ENCODE measurements at places on chromosomes 4 and X.

GRCh38 chr4:27327421-27328181 lies 467.0 kb downstream of the STIM2 start:
- DNase-seq = no peak

- no peak for DNase-seq
Observed at GRCh38 chr4:17812125-17812524, 1.3 kb downstream of the NCAPG start.

GRCh38 chr4:140937866-140938265 lies 181.7 kb upstream of the TBC1D9 start:
- DNase-seq = no peak

DNA sequence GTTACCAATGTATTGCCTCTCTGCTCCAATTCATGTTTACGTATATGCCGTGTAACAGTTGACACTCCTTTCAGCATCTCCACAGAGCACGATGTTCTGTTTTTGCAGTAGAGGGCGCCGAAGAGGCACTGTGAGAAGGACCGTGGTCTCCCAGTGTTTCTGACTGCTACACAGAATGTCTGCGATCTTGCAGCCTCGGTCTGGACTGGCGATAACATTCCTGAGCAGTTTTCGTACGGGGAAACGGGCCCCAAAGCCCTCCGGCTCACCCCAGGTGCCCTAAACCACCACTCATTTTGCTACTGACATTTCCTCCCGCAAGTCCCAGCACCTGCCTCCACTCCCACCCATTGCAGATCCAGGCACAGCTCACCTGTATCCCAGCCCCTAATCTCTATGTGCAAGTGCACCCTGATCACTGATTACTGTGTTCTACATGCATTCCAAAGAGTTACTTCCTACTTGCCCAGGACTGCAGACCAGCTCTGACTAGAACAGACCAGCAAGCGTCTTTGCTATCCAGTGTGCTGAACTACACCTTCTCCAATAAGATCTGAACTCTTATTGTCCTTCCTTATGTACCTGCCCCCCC lies 12.4 kb upstream of the NFXL1 start:
- DNase-seq = no peak

DNA sequence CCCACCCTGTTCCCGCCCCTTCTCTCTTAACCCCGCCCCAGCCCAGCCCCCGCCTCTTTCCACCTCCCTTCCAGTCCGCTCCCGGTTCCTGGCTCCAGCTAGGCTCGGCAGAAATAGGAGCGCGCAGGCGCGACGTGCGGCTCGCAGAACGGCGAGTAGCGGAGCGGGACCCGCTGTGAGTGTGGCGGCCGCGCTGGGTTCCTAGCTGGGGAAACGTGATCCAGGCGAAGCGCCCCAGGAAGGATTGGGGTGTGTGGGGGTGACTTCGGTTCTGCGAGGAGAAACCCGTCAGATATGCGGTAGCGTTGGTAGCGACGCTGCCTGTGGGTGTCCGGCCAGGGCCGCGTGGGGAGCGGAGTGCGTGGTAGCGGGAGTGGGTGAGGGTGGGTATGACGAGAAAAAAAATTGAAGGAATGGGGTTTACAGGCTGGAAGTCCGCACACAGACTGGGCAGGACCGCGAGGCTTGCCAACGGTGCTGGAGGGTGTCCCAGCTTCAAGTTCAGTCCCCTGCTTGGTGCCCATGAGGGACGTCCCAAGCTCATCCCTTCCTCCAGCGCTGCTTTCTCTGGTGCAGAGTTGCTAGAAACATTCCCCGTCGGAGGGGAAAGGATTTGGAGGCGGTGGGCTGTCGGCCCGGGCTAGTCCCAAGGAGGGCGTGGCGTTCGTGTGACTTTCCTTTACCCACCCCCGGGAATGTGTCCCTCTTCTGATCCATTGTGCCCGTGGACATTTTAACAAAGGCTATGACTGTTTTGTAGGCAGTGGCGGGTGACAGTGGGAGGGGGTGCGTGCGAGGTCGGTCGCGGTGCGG lies at the start of gene PRRG1:
Gene PRRG1 (plus strand): TSS at position 144 of the 813 bp plus-strand sequence. CDS start 56,886 bp downstream, outside the sequence.
- DNase-seq = no peak

GRCh38 chr4:19051831-19052230 lies 1030.3 kb upstream of the LCORL start:
- DNase-seq = no peak

DNA sequence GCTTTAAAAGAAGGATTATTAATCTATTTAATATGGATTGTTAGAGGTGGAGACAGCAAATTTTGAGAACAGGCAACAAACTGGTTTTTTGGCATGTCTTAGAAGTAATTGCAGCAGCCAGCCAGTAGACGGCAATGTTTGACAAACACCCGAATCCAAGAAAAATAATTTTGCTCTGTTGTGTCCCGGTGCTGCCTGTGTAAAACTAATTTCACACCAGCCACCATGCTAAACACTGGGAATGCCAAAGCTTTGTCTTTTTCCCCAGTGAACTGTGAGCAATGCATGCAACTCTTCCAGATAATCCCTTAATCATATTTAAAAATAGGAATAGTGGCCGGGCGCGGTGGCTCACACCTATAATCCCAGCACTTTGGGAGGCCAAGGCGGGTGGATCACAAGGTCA lies 25.9 kb downstream of the SMIM31 start:
- no peak for DNase-seq

GRCh38 chr4:36841583-36842326 lies 402.8 kb upstream of the NWD2 start:
- no peak for DNase-seq

DNA sequence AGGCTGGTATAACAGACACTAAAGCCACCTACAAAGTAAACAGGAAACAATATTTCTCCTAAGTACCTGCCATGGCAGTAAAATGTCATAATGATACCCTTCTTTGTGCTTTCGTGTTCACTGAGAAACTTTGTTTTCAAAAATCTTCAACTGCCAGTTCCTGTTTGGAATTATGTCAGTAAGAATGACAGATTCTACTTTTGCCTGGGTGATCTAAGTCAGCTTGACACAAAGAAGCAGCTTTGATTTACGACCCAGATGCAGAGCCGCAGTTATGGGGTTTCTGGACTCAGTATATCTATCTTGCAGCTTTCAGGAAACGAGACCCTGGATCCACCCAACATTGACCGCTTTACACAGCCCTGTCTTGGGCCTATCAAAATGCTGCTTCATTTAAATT lies 71.2 kb downstream of the SNX25 start:
- DNase-seq = no peak

- DNase-seq = no peak
Observed at GRCh38 chr4:2458546-2459491, 10.1 kb upstream of the RNF4 start.

- no peak for DNase-seq
Observed at GRCh38 chr4:169236078-169236477, 34.7 kb downstream of the SH3RF1 start.

DNA sequence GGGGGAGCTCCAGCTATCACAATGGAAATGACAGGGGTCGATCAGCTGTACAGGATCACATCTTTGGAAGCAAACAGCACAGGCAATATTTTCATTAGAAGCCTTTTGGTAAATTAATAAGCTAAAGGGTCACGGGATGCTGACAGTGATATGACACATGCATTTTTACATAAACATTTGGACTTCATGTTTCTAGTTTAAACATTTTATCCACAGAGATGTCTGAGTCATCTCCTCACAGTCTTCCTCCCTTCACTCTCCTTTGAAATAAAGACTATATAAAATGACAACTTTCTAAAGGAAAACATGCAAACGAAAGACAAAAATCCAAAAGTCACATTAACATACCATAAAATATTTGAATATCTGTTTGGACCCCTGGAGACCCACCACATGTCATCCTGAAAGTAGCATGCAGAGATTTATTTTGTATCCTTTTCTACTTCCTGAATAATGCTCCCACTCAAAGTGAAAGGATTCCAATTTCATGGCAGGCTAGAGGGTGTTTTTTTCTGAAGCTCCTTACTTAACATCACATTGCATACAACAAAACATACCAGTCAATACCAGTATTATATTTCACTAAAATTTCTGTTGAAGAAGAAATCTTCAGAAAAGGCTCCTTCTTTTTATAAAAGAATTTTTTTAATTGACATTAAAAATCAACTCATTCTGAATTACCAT lies 200.1 kb upstream of the PPARGC1A start:
- DNase-seq = no peak

DNA sequence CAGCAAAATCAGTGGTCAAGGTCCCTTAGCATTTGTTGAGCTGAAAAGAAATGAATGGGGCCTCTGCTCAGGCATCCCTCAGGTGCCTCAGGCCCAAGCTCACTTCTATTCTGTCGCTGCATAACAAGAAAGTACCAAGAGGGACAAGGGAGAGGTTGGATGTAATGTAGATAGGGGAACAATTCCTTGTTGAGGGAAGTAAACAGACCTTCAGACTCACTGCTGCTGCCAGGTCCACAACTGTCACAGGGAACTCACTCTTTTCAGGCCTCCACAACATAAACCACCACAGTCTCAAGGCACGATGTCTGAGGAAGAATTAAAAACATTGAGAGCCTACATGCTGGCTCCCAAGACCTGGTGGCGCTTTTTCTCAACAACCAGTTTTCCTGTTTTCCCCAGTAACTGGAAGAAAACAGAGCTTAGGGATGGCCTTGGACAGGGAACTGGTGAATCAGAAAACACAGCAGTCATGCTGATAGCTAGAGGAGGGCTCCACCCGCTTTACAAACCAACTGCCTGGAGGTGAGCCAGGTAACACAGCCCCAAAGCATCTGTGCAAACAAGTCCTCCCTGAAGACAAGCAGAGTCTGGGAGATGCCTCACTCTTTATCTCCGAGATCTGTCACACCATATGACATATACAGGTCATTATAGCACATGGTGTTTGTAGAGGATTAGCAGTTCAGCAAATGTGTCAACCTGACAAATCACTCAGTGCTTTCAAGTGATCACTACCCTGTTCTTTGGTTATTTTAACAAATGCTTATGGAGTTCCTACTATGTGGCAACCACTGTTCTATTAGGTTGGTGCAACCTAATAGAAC lies 14.3 kb upstream of the AWAT1 start:
- peak; percentile 35 for DNase-seq

- no peak for DNase-seq
Observed at GRCh38 chr4:14143892-14144291, 516.4 kb upstream of the BOD1L1 start.

DNA sequence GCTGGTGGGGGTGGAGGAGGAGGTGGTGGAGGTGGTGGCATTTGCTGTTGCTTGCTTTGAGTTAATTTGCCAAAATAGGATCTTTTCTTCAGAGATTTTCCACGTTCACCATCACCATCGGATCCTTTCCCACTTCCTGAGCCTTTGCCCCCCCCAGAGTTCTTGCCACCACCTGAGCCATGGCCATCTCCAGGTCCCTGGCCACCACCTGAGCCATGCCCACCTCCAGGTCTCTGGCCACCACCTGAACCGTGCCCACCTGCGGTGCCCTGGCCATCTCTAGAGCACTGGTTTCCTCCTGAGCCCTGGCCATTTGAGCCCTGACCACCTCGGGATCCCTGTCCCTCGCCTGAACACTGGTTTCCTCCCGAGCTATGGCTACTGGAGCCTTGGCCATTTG lies 1.9 kb downstream of the IRS4 start:
- DNase-seq = no peak

GRCh38 chr4:92012899-92013867 lies 290.6 kb upstream of the GRID2 start:
- no peak for DNase-seq

GRCh38 chrX:103248553-103248952 lies 6.4 kb downstream of the TCEAL8 start:
- DNase-seq = no peak

DNA sequence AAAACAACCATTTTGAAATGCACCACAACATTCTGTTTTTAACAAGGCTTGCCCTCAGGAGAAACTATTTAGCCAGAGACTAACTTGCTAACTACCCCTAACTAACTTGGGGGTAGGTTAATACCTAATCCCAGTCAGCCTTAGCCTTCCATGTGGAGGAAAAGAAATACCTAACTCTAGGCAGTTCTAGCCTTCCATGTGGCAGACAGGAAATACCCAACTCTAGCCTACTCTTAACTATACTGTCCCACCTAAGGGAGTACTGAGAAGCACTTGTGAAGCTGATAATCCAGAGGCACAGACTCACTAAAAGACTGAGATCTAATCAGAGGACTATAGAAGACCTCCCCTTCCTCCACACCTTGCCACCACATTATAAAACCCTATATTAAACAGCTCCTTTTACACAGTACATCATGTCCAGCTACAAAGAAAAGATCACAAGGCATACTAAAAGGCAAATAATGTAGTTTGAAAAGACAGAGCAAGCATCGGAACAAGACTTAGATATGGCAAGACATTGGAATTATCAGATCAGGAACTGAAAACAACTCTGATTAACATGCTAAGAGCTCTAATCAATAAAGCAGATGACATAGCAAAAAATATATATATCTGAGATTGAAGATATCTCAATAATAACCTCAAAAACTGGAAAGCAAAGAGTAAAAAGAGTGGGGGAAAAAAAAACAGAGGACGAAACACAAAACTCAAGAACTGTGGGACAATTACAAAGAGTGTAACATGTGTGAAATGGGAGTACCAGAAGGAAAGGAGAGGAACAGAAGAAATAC lies 52.2 kb downstream of the FRYL start:
- DNase-seq = no peak

DNA sequence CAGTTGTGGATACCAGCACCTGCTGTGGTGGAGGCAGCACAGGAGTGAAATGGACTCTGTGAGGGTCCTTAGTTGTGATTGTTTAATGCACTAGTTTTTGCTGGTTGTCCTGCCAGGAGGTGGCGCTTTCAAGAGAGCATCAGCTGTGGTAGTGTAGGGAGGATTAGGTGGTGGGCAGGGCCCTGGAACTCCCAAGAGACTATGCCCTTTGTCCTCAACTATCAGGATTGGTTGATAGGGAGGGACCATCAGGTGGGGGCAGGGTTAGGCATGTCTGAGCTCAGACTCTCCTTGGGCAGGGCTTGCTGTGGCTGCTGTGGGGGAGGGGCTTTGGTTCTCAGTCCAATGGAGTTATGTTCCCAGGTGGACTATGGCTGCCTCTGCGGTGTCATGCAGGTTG lies 121.9 kb downstream of the RRAGB start:
- DNase-seq = no peak

DNA sequence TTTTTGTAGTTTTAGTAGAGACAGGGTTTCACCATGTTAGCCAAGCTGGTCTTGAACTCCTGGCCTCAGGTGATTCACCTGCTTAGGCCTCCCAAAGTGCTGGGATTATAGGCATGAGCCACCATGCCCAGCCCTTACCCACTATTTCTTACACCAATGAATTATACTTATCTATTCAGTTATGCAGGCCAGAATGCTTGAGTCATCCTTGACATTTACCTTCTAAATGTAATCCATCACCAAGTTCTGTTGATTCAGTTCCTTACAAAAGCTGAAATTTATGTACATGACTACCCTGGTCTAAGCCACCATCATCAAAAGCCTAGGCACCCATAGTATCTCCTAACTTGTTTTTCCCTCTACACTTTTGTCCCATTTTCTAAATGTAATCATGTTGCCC lies 585.7 kb downstream of the IL15 start:
- no peak for DNase-seq

- no peak for DNase-seq
Observed at GRCh38 chrX:7941390-7942042, 14.3 kb upstream of the PNPLA4 start.

Data from keratinocyte (primary cell).